ELR (cell line): ENCODE measurements at places on chromosomes 2 and 18.

- no peak for DNase-seq
Measured at GRCh38 chr2:198077477-198077876, 273.1 kb downstream of the PLCL1 start.

DNA sequence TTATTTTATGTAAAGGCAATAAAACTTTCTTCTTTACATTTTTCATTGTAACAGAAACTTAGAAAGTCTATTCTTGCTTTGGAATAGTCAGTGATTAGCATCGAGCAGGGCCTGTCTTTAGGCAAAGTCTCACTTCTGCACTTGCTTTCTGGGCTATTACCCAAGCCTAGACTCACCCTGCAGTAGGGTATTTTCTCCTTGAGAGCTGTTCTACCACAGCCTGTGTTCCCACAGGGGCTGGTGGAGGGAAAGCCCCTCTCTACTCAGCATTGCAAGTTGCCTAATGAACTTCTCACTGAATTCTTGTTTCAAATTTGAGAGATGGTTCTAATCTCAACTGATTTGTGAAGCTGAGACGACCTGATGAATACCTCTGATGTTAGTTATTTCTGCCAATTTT, 111.7 kb upstream of the KLHL14 start:
- no peak for DNase-seq

DNA sequence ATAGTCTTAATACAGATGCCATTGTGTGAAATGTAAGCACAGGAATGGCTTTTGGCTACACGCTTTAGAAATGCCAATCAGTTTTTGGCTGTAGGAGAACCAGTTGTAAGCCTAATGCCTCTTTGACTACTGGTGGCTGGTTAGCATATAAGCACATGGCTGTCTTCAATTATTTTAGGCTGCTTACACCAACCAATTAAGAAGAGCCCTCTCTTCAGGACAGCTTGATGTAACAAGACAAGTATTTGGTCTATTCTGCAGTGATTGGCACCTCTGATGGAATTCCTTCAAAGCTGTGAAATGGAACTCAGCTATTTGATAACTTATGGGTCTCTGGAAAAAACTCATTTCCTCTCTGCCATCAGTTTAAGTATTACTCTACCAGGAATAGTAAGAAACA, 680.1 kb upstream of the FSHR start:
- no peak for DNase-seq

DNA sequence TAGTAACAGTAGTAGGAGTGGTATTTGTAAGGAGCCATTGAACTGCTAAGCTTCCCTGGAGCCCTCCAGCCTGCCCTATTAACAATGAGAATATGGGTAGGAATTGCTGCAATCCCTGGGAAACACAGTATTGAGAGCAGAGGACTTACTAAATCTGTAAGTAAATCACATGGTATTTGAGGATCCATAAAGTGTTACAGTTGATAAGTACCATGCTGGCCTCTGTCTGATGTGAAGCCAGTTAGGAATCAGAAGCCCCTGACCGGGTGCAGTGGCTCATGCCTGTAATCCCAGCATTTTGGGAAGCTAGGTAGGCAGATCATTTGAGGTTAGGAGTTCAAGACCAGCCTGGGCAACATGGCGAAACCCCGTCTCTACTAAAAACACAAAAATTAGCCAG, 224.6 kb downstream of the C1D start:
- no peak for DNase-seq

DNA sequence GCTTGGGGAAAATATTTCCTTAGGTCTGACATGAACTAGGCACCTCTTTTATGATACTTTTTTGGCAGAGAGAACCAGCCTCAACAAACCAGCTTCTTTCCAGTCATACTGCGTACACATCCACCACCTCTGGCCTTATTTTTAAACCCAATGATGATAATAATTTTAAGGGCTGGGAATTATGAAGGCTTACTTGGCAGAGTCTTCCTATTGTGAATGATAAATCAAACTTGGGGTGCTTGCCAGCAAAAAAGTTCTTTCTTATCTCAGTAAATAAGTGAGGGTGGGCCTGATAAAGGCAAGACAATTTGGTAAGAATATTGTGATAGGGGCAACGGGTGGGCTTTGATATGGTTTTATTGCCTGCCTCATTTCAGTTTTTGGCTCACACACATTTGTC, 1230.2 kb upstream of the ZEB2 start:
- DNase-seq: no peak

GRCh38 chr2:234271338-234271737, 220.8 kb downstream of the SPP2 start:
- no peak for DNase-seq

- DNase-seq: no peak
Measured at GRCh38 chr2:197294260-197294659, 16.3 kb downstream of the ANKRD44 start.

DNA sequence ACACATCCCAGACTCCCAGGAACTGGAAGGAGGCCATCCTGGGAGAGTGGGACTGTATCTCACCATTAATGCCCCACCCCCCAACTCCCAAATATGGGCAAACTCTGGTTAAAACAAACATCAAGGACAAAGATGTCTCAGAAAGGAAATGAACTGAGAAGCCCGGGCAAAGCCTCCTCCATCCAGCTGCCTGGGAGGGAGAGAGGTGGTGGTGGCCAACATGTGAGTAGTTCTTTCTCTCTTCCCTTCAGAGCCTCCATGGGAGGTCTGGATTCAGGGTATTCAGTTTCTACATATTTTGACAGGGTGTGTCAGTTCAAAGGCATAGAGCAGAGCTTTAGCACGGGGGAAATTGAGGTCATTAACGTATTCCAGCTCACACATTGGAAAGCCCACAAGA, 57.5 kb downstream of the CXCR4 start:
- DNase-seq: no peak

- no peak for DNase-seq
Measured at GRCh38 chr2:204361738-204362137, 183.5 kb upstream of the PARD3B start.

- DNase-seq: no peak
Measured at GRCh38 chr2:197145471-197146056, 165.0 kb downstream of the ANKRD44 start.

DNA sequence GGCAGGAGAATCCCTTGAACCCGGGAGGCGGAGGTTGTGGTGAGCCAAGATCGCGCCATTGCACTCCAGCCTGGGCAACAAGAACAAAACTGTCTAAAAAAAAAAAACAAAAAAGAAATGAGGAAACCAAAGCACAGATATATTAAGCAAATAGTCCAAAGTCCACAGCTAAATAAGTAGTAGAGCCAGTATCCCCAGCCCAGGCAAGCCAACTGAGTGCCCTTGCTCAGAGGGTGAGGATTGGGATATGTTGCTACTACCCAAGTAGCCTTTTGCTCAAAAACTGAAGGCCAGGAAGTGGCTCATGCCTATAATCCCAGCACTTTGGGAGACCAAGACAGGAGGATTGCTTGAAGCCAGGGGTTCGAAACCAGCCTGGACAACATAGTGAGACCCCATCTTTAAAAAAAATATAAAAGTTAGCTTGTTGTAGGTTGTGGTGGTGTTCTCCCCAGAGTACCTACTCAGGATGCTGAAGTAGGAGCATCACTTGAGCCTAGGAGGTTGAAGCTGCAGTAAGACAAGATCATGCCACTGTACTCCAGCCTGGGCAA, 5.4 kb downstream of the CFAP36 start:
- DNase-seq: no peak

DNA sequence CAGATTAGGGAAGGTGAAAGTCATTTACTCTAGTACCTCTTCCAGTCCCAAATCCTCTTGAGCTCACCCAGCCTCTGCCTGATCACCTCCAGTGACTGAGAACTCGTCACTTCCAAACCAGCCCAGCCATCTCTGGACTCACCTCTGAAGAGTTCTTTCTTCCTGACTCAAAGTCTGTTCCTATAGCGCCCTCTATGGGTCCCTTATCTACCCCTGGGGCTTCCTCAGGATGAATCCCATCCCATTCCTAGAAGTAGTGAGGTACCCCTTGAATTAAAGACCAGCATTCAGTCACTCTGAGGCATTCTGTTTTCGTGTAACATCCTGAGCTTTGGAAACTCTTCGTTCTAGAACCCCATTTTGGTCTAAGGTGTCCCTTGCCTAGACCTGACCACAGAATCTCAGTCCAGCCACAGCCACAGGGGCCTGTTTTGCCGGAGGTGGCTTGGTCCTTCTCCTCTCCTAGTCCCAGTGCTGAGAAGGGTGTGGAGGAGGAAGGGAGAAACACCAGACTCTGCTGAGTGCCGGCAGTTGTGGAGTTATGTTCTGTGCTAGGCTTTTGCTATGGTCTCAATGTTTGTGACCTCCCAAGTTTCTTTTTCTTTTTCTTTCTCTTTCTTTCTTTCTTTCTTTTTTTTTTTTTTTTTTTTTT, 32.7 kb downstream of the SIX3 start:
- DNase-seq: peak; percentile 89

- no peak for DNase-seq
Measured at GRCh38 chr2:233416706-233417105, 62.4 kb downstream of the DGKD start.

GRCh38 chr2:44137872-44138551, 30.7 kb upstream of the PPM1B start:
- DNase-seq: peak; percentile 19

DNA sequence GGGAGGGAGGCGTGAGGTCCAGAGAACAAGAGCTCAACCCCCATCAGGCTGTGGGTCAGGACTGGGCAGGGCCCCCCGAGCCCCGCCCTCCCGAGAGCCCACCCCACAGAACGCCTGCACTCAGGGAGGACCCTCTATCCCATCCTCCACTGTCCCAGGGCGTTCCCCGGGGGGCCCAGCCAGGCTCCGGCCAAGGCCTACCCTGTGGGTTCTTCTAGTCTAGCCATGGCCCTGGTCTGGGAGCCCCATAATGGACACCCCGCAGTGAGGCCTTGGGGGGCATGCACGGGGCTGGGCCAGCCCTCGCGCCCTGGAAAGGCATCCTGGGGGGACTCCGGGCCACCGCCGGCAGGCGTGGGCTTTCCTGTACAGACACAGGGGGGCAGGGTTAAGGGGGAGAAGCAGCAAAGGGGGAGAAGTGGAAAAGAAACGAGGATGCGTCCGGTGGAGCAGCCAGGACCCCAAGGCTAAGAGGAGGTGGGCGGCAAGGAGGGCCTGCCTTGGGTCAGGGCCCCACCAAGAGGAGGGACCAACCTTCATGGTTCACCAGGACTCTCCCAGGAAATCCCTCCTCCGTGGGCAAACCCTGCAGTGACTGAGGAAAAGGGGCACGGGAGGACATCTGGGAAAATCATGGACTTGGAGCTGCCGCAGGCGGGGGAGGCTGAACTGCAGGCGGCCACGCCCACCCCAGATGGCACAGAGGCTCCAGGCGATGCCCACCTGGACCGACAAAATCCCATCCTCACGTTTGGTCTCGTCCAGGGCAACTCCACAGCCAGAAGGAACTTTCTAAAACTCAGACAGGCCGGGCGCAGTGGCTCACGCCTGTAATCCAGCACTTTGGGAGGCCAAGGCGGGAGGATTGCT, 2.7 kb upstream of the CROCC2 start:
- DNase-seq: no peak

- DNase-seq: no peak
Measured at GRCh38 chr2:215611609-215612386, 175.9 kb upstream of the FN1 start.

- DNase-seq: no peak
Measured at GRCh38 chr18:77366067-77366719, 116.5 kb downstream of the GALR1 start.
